NCI-H510A treated with DMSO at 0.1 percent for 48 hours (cell line): ENCODE measurements at places on chromosomes 12 and 14.

GRCh38 chr14:24888532-24888931 lies 161.4 kb downstream of the STXBP6 start:
- DNase-seq, result no peak

DNA sequence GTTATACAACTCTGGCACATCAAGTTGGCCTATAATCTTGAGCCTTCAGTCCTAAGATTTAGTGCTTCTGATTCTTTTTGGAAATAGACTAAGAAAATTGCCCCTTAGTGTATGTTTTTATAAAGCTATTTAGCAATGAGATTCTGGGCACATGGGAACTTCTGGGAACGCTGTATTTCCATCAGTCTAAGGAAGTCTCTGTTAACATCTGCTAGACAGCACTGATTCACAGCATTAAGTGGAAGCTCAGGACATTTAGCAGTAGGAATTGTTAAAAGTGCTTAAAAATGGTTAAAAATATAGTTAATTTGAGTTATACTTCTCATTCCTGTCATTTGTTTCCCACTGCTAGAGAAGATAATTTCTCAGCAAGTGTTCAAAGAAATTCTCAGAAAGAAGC lies 579.1 kb downstream of the SLC16A7 start:
- DNase-seq, result no peak

- peak; percentile 13 for DNase-seq
These were observed 93.5 kb upstream of the ETV6 start for GRCh38 chr12:11555743-11556625.

- no peak for DNase-seq
These were observed 629.0 kb downstream of the MED13L start for GRCh38 chr12:115648463-115648862.

- DNase-seq, result peak; percentile 30
These were observed 33.8 kb downstream of the SYT1 start for GRCh38 chr12:78898416-78898815.

DNA sequence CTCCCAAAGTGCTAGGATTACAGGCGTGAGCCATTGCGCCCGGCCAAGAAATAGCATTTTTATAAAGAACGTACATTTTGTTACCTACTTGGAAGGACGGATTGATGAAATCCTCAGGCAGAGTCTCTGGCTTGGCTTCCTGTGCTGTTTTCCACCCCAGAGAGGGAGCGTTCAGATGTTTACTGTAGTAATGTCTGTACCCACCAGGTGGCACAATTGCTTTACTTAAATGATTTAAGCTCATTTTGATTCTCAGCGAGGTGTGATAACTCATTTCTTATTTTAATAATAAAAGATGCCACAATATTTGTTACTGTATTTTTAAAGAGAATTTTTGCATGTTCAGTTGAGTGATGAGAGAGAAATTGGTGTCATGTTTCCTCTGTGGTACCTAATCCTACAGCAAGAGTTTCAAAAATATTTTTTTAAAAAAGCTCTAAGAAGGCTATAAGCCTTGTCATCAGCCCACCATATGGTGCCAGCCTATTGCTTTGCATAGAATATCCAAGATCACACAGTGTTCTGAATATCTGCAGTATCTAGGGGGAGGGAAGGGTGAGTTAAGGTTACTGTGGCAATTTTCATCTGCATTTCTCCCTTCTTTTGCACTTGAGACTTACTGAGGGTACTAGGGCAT lies 82.6 kb upstream of the TRAF3 start:
- DNase-seq, result peak; percentile 88

DNA sequence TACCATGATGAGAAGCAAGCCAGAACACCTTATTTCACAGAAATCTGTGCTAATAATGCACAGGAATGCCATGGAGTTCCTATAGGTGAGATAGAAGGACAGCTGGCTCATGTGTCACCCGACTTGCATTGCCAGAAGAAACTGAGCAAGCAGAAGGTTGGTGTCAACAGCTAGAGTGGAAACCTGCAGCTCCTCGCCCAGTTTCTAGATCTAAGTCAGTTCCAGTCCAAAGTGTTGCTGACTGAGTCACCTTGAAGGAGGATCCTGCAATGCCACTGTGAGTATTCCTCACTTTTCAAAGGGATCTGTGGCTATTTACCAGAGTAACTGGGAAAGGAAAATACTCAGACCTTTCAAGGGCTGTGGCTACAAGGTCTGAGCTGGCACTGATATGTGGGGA lies 17.1 kb downstream of the CDKL1 start:
- DNase-seq, result no peak

DNA sequence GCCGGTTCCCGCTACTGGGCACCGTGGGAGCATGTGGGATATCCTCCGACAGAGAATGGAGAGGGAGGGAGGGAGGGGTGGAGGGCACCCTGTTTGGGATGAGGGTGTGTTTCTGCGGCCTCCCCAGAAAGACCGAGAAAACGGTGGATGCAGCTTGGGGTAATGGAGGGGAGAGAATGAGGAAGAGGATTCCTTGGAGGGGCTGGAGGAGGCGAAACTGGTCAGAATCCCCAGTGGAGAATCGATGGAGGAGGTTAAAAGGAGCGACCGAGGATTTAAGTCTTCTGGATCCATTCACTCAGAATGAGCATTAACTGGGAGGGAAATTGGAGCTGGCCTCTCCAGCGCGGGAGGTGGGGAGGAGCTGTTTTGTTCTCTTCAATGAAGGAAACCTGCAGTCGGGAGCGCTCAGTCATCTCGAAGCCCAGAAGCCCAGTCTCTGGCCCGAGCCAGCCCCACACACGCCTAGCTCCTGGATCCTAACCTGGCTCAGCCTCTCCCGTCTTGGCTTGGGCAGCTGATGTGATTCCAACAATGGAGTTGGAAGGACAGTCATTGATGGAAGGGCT lies 581 bp downstream of the ARG2 start:
- peak; percentile 43 for DNase-seq

DNA sequence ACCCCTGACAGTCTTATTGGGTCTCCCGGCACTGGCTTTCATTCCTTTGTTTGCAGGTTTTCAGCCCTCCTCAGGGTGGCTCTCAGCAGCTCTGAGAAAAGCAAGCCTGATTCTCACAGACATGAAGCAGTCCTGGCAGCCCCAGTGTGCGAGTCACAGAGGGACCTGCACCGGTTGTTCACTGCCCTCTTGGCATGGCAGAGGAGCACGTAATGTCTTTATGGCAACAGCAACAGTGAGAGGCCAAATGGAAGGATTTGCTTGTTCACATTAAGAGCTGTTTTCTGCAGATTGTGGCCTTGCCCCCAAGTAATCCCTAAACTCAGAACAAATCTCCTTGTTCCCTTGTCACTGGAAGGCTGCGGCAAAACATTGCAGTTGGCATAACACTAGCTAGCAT lies 3.4 kb downstream of the KCNA5 start:
- no peak for DNase-seq

GRCh38 chr14:55256586-55256985 lies 14.6 kb upstream of the FBXO34 start:
- no peak for DNase-seq

DNA sequence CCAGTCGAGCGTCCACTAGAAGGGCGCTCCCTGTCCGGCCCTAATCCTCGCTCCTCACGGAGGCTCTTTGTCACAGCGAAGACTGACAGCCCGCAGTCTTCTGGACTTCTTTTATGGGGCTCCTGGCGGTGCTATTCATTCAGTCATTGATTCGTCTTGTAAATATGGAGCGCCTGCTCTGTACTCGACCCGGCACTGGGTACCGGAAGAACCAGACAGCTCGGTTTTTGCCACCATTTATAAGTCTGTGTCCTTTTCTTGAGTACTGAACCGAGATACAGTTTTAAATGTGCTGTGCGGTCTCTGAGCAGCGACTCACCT lies 570 bp downstream of the DMAC2L start:
- DNase-seq, result peak; percentile 82

DNA sequence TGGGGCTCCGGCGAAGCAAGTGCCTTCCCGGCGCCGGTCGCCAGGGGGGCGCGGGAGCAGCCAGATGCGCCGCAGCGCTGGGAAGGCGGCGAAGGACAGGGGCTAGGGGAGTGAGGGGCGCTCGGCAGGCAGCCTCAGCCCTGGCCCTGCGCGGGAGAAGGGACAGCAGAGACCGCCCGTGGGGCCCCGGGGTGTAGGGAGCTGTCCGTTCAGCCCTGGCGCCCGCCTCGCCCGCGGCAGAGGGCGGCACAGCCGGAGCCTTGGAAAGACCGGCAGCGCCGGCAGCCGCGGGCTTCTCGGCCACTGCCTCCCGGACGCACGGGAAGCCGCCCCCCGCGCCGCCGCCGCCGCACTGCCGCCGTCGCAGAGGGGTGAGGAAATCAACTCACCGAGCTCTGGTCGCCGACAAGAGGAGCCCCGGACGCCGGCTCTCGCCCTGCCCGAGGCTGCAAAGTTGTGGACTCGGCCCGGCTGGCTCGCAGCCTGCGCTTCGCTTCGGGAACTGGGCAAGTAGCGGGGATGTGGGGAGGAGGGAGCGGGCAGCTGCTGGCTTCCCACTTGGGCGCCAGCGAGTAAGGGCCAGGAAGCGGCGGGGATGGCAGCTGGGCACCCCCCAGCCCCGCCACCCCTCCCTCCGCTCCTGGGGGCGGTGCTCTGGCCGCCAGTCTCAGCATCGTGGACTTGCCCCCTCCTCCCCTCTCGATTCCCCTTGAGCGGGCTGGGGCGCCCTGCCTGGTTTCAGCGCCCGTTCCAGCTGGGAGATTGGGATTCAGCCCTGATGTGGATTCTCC lies at the start of gene ZDHHC22:
Gene ZDHHC22 (minus strand): TSS at position 578 of the 791 bp plus-strand sequence. CDS start 2,053 bp downstream, outside the sequence.
- peak; percentile 42 for DNase-seq

- DNase-seq, result no peak
These were observed 79.3 kb downstream of the FOXA1 start for GRCh38 chr14:37515771-37516170.

DNA sequence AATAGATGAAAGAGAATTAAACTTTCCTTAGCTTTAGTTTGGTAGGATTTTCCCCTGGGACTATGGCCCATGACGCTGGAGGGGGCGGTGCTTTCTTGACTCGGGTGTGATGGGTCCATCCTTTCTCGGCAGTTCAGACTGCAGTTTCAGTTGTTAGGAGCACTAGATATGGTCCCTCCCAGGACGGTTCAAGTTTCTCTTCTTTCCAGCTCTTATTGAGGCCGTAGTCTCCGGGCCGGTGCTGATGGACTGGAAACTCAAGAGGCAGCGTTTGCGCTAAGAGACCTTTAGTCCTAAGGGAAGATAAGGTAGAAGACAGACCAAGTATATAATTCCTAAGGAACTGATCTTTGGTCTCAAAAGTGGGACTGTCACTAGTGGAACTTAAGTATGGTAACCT lies 111.2 kb downstream of the RIN3 start:
- DNase-seq, result no peak

DNA sequence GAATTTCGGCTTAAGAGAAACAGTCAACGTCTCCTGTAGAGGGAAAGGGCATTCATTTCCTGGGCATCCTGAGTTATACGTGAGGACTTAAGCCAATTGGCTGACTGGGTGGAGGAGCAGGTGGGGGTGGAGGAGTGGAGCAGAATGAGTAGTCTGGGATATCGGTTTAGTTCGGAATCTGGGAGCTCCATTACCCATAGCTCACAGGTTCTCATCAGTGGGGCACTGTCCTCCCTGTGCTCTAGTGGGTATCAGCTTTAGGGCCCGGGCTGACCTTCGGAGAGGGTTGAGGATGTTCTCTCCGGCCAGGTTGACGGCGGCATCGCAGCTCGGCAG lies 704 bp downstream of the SDR39U1 start:
- DNase-seq, result peak; percentile 66

DNA sequence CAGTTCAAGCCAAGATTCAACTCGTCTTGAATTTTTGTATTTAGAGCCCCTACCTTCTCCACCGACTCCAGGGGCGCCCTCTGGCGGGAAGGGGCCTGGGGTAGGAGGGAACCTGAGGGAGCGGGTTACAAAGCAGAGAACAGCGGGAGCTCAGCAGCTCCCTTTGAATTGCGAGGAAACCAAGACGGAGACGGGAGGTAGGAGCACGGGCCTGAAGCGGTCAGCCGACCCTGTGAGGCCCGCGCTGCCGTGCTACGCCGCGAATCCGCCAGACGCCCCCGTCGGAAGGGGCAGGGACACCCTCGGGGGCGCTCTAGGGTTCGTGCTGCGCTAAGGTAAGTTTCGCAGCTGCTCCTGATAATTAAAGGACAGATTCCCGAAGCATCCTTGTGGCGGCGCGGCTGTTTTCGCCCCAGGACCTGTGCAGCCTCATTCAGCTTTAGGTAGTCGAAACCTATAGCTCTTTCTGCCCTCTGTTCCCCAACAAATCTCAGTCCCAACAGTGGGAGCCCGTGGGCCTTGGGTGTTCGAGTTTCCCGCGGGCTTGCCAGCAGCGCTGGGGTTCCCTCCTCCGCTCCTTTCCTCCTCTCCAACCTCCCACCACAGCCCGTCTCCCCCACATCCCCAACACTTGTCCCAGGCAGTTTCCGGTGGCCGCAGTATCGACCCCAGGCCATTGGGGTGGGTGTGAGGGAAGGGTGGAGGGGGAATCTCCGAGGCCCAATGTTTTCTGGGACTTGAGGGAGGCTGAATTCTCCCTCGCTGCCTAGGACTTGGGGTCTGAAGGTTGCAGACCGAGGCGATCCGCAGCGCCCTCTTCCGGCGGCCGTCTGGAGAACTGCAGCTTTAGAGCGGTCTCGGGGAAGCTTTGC lies 5.1 kb upstream of the NKX2-1 start:
- DNase-seq, result peak; percentile 88

GRCh38 chr12:3303410-3304136 lies 187.4 kb upstream of the PRMT8 start:
- DNase-seq, result peak; percentile 86

DNA sequence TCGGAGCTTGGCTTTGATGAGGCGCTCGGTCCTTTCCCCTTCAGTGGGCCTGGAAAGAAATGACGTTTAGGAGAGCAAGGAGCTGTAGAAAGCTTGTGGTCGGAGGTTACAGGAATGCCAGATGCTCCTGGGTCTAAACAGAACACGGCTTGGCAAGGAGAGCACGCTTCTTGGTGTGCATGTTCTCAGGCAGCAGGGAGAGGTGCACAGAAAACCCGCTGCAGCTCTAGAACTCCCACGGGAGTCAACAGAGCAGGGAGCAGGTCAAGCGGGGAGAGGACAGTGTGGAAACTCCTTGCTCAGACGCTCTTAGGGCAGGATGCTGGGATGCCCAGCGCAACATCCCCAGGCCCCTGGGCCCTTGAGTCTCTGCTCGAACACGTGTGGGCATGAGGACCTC lies 51.0 kb downstream of the SSH1 start:
- DNase-seq, result no peak

GRCh38 chr14:20144820-20145219 lies 6.2 kb downstream of the OR4N5 start:
- no peak for DNase-seq

GRCh38 chr14:89041257-89041582 lies 216.8 kb downstream of the TTC8 start:
- DNase-seq, result peak; percentile 77

DNA sequence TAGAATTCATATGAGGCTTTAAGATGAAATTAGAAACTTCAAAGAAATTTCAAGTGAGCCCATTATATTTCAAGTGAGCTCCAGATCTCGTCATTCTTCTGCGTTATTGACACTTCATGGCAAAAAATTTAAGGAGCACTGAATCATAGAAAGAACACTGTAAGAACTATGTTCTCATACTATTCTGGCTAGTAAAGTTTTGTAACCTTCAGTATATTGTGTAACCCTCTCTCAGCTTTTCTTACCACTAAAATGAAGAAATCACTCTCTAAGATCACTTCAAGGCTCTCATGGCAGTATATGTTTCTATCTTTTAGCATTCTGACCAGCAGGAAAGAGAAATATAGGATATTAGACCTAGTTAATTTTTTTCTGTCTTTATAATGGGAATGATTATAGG lies 6.3 kb downstream of the GPHN start:
- no peak for DNase-seq
